CD8-positive, alpha-beta T cell (primary cell): ENCODE measurements at places on chromosomes 7 and 10.

DNA sequence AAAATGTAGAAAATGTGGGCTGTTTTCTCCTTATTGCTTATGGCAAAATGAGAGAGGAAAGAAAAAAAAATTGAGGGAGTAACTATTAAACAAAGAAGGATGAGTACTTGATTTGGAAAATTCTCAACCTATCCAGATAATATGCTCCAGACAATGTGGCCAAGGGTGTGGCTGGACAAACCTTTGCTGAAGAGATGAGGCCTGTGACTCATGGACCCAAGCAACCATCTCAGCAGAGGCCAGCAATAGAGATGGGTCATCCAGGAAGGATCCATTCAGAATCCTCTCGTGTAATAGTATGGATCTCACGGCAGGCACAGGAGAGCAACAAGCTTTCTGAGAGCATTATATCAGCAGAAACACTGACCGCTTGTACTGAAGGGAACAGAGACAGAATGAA, 120.3 kb upstream of the CELF2 start:
- DNase-seq: no peak

DNA sequence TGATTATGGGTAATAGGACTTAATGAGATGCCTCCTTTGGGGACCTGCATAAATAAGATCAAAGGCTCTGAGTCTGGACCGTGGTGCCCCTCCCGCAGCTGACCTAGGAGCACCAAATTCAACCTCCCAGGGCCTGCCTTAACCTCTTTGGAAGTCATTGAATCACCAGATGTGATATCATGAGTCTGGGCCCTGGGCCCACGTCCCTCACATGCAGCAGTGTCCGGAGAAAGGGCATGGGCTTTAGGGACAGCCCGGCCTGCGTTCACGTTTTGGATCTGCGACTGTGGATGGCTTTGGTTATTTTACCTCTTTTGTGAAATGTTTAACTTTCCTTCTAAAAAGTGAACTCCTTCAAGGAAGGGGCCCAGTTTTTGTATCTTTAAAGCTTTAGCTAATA, 220.0 kb upstream of the KLF6 start:
- DNase-seq: no peak

DNA sequence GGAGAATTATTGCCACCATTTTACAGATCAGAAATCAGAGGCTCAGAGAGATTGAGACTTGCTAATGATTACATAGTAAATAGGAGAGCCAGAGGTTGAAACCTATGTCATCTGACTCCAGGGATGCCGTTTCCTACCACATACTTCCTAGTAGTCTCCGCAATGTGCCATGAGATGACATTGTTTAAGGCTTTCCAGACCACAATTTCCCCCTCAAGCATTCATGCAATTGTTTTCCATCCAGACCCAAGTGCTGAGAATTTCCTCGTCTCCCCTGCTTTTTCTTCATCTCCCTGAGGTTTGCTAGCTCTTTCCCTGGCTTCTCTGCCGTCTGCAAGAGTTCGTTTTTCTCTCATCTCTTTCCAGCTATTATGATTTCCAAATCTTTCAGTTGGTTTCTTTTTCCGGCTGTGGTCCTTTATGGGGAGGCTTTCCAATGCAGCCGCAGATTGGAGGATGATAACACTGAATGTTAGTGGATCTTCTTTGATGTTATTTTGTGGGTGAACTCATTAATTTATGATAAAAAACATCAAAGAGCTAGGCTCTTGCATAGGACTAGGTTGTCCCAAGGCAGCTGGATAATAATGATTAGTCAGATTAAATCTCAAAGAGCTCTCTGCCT, 6.9 kb upstream of the GOLGA7B start:
- no peak for DNase-seq

- no peak for DNase-seq
Observed at GRCh38 chr7:33814936-33815335, 90.4 kb upstream of the BMPER start.
